ENCODE measurements at places on chromosomes 3 and 15. TPM values are rescaled to one million over a fixed set of nuclear protein-coding genes. Genes with fewer than 3 reads are reported as not detected.

GRCh38 chr3:98612996-98613517 is 19.6 kb upstream of the CPOX start:
- no peak for DNase-seq

DNA sequence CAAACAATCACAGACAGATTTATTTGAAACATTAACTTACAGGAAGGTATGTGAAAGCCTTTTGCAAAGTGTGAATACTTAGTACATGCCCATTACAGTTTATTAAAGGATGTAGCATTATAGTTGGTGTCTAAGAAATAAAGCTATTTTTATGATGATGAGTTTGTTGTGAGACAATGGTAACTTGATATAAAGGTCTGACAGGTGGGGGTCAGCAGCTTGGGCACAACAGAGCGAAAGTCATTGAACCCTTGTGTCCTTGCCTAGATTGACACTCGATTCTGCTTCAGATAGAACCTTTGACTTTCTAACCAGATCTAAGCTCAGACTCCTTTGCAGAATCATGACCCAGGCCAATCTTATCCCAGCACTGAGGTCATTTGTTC is 777.9 kb downstream of the NTRK3 start:
- no peak for DNase-seq

DNA sequence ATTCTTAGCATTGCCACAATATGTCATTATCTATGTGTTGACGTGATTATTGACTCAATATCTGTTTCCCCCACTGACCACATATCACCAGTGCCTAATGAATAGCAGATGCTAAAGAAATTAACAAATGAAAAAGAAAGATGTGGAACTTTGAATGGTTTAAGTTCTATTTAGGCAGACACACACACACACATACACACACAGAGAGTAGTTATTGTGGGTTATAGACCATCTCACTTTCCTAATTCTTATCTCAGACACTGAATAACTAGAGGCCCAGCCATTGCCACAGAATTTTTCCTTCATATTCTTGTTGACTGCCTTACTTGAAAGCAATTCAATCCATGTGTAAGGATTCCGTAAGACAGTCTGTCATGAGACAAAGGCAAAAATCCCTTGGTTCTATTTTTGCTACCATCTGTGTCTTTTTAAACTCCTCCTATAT is 61.9 kb upstream of the PHLDB2 start:
- DNase-seq, result no peak

The GPR171 gene
- total RNA-seq, result 153 TPM

GRCh38 chr3:64919934-64920333 is 232.1 kb upstream of the ADAMTS9 start:
- no peak for DNase-seq

DNA sequence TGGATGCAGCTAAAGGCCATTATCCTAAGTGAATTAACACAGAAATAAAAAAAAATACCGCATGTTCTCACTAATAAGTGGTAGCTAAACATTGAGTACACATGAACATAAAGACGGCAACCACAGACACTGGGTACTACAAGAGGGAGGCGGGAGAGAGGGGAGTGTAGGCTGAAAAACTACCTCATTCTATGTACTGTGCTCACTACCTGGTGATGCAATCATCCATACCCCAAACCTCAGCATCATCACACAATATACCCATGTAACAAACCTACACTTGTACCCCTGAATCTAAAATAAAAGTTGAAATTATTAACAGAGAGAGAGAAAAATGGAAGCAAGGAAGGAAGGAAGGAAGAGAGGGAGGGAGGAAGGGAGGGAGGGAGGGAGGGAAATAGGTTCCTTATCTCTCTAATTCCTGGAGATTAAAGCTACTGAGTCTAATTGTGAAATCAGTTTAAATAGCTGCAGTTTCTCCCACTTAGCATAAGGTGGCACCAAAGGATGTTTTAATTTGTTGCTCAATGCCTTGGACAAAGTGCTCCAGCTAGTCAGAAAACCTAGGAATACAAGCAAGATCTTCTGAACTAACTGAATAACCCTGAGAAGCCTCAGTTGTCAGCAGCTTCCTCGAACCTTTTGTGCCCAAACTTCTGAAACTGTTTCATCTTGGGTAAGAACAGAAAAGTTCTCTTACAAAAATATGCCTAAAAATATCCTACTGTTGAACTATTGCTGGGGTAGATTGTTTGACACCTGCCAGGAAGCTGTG is 79.4 kb upstream of the ATP11B start:
- no peak for DNase-seq

DNA sequence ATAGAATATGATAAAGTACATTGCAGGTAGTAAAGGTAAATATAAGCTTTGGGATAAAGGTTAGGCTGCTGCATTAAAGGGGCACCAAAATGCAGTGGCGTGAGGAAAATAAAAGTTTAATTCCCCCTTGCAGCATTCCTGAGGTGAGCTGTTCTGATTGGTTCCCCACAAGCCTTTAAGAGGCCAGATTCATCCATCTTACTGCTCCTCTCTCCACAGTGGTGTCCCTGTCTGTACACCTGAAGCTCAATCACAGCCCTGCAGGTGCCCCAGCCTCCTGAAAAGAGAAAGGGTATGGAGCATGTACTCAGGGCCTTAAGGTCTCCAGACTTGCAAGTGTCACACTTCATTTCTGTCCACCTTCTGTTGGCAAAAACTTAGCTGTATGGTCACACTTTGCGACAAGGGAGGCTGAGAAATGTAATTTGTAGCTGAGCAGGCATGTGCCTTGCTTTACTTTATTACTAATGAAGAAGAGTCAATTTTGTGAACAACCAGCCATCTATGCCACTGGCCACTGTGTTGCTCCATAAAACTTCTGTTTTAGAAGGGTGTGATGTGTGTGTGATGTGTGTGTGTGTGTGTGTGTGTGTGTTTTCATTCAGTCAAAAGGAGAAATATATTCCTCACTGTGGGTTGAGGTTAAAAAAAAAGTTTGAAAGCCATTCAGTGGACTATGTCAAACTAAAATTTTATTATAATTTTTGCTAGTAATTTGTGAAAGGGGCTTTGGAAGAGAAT is 12.8 kb downstream of the LACTB start:
- DNase-seq, result no peak

DNA sequence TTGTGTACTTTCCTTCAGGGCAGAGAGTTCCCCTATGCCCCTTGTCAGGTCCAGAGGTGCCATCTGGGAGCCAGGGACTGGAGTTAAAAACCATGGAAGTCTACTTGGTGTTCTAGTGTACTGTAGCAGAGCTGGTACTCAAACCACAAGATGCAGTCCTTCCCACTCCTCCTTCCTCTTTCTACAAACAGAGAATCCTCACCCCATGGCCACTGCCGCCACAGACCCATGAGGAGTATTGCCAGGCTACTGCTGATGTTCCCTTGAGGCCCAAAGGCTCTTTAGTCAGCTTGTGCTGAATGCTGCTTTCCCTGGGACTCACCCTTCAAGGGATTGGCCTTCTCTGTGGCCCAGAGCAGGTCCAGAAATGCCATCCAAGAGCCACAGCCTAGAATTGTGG is 229.2 kb upstream of the ZPLD1 start:
- DNase-seq, result no peak

The ANKUB1 gene
- total RNA-seq, result not detected

DNA sequence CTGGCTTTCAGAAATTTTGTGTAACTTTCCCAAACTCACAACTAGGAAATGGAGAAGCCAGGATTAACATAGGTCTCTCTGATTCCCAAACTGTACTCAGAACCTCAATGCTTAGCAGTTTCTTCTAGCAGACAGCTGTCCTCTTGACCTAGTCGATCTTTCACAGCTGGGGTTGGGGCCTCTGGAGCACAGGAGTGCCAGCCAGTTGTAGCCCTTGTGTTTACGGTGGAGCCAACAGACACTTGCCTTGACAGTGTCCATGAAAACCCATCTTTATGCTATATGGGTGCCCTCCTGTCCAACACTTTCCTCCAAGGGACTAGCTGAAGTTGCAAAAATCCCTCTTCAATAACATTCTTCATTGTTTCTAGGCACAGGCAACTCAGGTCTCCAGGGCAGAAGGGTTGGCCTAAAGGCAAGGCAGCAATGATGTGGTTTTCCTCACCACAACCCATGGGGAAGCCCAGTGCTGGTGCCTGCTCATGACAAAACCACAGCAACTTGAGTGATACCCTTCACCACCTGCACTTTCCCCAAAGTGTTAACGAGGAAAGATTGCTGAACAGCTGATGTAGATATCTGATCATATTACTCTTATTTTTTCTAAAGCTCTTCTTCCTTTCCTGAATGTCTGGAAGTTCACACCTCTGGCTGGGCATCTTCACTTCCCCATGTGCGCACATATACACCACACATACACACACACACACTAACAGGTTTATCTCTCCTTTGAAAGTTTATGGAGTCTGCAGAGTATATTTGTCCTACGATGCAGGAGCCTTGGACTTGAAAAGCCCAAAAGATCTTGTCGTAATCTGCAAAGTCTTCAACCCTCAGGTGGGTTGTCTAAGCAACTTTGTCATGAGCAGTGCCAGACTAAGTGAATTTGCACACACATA is 11.0 kb upstream of the KNG1 start:
- peak; percentile 73 for DNase-seq

The PLSCR2 gene
- not detected for total RNA-seq

The APOD gene
- not detected for total RNA-seq

DNA sequence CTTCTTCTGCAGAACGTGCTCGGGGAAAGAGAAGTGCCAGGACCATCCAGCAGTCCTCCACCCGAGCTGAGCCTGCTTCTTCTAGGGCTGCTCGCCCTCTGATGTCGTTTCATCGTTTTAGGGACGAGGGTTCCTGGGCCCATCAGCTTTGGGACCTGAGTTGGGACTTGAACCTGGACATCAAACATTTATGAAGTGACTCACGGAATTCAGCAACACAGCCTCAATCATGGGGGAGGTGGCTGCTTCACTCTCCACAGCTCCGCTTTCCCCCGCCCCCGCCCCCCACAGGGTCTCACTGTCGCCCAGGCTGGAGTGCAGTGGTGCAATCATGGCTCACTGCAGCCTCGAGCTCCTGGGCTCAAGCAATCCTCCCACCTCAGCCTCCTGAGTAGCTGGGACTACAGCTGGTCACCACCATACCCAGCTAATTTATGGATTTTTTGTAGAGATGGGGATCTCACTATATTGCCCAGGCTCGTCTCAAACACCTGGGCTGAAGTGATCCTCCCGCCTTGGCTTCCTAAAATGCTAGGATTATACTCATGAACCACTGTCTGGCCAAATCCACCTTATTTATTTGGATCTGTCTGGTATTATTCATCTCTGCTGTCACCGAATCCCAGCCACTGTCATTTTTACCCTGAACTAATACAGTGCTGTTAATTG is 725 bp upstream of the SCAMP2 start:
- peak; percentile 50 for DNase-seq

- DNase-seq, result peak; percentile 74
These were observed 71.9 kb upstream of the SPATA12 start for GRCh38 chr3:56988458-56989168.

GRCh38 chr3:38376098-38376816 is 29.7 kb downstream of the XYLB start:
- no peak for DNase-seq

The BOC gene
- not detected for total RNA-seq

The PLSCR5 gene
- not detected for total RNA-seq

The TMEM115 gene
- total RNA-seq, result 23.0 TPM

GRCh38 chr3:195558602-195559001 is 15.5 kb upstream of the PPP1R2 start:
- peak; percentile 55 for DNase-seq

- DNase-seq, result no peak
These were observed 40.1 kb downstream of the ANAPC13 start for GRCh38 chr3:134445636-134446035.

The CYP1A2 gene
- total RNA-seq, result not detected

The GOLGA8Q gene
- 7.7 TPM for total RNA-seq

GRCh38 chr3:187040516-187041361 is 98.6 kb downstream of the RPL39L start:
- no peak for DNase-seq

- no peak for DNase-seq
These were observed 19.4 kb downstream of the CHST2 start for GRCh38 chr3:143138953-143139352.

DNA sequence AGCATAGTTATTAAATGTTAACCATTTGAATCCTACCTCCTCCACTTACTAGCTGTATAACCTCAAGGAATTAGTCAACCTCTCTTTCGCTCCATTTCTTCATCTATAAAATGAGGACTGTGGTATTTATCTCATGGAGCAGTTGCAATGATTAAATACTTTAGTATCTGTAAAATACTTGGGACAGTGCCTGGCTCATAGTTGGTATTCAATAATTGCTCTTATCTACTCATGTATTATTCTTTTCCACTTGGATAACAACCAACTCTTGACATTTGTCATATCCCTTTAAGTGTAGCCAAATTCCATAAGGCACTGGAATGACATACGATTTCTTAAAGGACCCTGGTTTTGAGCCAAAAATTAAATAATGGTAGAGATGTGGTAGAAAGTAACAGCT is 72.0 kb downstream of the FSIP1 start:
- DNase-seq, result no peak

DNA sequence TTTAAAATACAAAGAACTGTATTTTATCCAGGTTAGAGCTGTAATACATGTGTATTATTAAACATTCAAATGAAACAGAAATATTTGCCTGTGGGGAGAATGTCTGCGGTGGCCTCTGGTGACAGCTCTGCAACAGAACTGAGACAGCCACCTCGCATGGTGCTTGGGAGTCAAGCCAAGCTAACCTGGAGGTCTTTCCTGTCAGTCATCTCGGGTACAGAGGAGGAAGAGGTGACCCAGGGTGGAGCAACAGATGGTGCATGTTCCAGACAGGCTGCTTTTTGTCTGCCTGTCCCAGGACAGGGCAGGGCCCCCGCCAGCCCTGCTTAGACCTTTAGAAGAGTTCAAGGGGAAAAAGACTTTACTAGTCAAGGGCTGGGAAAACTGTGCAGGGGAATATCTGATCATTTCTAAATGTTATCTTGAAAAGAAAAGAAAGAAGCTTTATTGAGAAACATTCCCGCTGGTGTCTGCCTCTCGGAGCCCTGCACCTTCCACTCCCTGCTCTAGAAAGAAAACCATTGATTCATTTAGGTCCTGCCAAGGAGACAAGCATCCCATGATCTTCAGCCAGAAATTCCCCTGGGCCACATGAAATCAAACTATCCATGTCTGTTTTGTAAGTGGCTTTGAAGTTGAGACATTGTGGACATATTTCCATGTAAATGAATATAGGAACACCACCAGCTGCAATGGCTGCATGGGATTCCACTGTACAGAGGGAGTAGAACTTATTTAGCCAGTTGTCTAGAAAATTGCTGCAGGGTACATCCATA is 5.5 kb upstream of the NR2E3 start:
- no peak for DNase-seq

The ZNF860 gene
- not detected for total RNA-seq

GRCh38 chr3:54185740-54186139 is 63.4 kb downstream of the CACNA2D3 start:
- no peak for DNase-seq

- DNase-seq, result peak; percentile 23
These were observed 35.8 kb upstream of the SLCO2A1 start for GRCh38 chr3:134065252-134066157.

GRCh38 chr3:191139736-191140135 is 59.3 kb upstream of the OSTN start:
- DNase-seq, result no peak

The SERINC4 gene
- total RNA-seq, result 0.20 TPM

GRCh38 chr15:89646416-89647141 is 8.7 kb downstream of the KIF7 start:
- DNase-seq, result no peak

Measured in activated CD8-positive, alpha-beta memory T cell treated with anti-CD3 and anti-CD28 coated beads, Interleukin-2, amount 10 ng/mL, durations not matched to agents 7 days and 5 days (primary cell).